ENCODE measurements at places on chromosomes 2 and 18.

- DNase-seq, result no peak
These were observed 128.6 kb downstream of the PARD3B start for GRCh38 chr2:204673877-204674276.

GRCh38 chr2:73266061-73266901, 18.0 kb downstream of the FBXO41 start:
- DNase-seq, result no peak

DNA sequence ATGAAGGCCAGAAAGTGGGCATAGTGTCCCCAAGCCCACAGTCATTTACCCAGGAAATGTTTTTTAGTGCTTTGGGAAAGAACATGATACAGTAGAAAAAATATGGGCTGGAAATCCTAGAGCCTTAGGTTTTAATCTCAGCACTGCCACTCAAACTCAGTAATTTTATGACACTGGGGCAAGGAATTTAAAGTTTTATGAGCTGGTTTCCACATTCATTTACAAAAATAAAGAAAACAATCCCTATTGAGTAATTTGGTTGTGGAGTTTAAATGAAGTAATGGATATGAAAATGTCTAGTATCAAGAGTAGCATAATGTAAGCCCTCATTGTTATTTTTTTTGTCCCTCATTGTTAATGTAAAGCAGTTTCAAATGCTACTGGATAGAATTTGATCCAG, 51.5 kb upstream of the FRZB start:
- DNase-seq, result no peak

GRCh38 chr2:150125708-150126107, 361.8 kb downstream of the RND3 start:
- no peak for DNase-seq

GRCh38 chr2:137123226-137123625, 357.9 kb downstream of the THSD7B start:
- DNase-seq, result no peak

DNA sequence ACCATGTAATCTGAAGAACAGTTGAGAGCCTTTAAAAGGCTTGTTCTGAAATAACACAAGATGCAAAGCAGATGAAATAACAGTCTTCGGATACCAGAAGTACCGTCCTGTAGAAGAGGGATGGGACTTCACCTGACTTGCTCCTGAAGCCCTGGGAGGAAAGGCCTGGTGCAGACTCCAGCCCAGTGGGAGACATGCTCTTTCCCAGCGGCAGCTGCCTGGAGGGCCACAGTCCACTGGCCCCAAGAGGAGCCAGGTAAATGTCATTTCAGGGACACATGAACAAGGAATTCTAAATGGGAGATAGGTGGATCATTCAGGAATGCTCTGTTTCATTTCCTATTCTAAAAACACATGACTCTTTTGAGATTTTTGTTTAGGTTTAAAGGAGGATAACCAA, 22.6 kb upstream of the CHN1 start:
- DNase-seq, result no peak

- DNase-seq, result no peak
These were observed 145.0 kb downstream of the CLIP4 start for GRCh38 chr2:29260142-29260772.

- no peak for DNase-seq
These were observed 13.6 kb downstream of the LYPD1 start for GRCh38 chr2:132656266-132656975.

DNA sequence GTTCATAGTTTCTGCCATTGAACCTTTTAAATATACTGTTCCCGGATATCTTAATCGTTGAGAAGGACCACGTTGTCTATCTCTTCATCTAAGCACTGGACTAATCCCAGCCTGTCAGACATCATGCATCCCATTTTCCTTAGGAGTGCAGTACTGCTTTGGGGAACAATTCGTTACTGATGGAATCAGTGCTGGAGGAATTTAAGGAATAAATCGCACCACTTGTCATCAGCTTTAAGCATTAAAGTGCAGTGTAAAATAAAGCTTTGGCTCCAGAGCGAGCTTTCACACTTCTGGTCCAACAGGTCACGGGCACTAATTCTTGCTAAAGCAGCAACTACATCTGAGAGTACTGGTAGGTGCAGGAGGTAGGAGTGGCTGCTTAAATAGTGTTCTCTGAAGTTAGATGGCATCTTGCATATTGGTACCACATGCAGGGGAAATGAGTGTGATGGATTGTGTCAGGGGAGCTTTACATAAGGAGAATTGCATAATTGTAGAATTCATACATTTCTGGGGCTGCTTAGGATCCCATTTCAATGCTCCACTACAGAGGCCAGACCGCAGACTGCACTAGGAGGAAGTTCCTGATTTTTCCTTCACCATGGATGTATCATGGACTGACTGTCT, 105.7 kb upstream of the RASGRP3 start:
- no peak for DNase-seq

DNA sequence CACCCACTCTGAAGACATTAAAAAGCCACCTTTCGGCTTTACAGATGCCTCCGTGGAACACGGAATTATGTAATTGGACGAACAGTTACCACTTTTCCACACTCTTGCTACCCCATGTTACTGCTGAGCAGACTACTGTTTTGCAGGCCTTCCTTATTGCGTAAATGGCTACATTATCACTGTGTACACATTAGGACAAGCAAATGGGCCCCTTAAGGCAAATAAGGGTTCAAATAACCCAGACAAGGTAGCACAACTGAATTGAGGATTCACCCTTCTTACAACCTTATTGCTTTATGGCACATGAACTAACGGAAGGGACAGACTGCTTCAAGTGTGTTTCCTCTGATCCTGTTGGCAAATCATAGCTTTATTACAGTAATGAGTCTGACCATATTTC, 832.2 kb upstream of the FANCL start:
- no peak for DNase-seq

DNA sequence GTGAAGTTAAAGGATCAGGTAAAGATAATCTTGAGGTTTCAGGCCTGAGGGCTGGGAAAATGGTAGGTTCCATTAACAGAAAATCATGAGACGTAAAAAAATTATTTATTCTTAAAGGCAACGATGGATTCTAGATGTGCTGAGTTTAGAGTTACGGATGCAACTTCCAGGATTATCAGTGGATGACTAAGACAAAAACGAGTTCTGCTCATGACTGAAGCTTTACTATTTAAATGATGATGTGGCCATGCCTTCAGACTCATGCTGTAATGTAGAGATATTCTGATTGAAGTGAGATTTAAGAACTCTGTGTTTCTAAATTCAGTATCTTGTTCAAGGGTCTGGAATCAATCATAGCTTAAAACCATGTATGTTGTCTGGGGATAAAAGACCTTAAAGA, 5.0 kb downstream of the TMEM237 start:
- no peak for DNase-seq

Measured in CD4-positive, alpha-beta T cell treated with Interleukin-17A for 4 hours (primary cell).